ENCODE measurements at places on chromosomes 4 and X. TPM values are rescaled to one million over a fixed set of nuclear protein-coding genes. Genes with fewer than 3 reads are reported as not detected.

GRCh38 chrX:55056820-55057674 is 17.8 kb upstream of the PAGE2B start:
- no peak overlapping the region for H3K27ac ChIP-seq
- no peaks in the 10 kb centered on the region for H3K36me3 ChIP-seq
- no peaks in the 10 kb centered on the region for H3K27me3 ChIP-seq
- H3K4me1 ChIP-seq = no peaks in the 10 kb centered on the region

DNA sequence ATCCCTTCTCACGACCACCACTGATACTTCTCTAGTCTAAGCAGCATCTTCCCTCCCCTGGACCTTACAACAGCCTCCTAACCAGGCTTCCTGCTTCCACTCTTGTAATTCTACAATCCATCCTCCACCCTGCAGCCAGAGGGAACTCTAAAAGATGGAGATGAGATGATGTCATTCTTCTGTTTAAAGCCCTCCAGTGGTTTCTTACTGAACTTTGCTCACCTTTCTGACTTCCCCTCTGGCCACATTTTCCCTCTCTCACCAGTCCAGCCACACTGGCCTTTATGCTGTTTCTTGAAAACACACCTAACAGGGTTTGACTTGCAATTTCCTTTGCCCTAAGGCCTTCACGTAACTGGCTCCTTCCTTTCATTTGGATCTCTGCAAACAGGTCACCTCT is 191.4 kb upstream of the NHS start:
- no peak overlapping the region for H3K4me3 ChIP-seq
- no peak for DNase-seq
- no peaks in the 10 kb centered on the region for H3K4me1 ChIP-seq
- H3K27ac ChIP-seq = no peak overlapping the region
- no peaks in the 10 kb centered on the region for H3K27me3 ChIP-seq

DNA sequence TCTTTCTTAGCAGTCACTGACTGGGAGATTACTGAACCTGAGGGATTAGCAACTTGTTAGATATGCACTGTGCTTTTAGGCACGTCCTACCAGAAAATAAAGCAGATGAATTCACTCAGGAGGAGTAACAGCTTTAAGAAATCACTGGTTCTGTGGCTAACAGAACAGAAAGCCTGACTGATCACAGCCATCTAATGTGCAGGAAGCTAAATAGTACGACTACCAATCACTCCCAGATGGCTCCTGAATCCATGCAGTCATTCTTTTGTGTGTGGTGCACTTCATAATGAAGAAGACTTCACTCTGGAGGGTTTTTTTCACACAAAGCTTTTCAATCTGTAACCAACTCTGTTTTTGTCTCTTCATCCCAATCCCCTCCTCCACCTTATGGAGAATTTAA is 305.3 kb upstream of the INTU start:
- H3K27ac ChIP-seq = no peak overlapping the region
- H3K36me3 ChIP-seq = no peaks in the 10 kb centered on the region
- no peaks in the 10 kb centered on the region for H3K27me3 ChIP-seq
- DNase-seq = no peak
- H3K4me3 ChIP-seq = no peak overlapping the region

GRCh38 chr4:98706200-98706813 is 47.9 kb upstream of the TSPAN5 start:
- no peak overlapping the region for H3K27ac ChIP-seq
- no peaks in the 10 kb centered on the region for H3K4me1 ChIP-seq
- H3K36me3 ChIP-seq = no peaks in the 10 kb centered on the region

GRCh38 chr4:139416073-139416673 is 37.7 kb upstream of the RAB33B start:
- H3K36me3 ChIP-seq = no peaks in the 10 kb centered on the region
- no peak overlapping the region for H3K27ac ChIP-seq
- no peak overlapping the region for H3K4me3 ChIP-seq
- no peaks in the 10 kb centered on the region for H3K27me3 ChIP-seq

DNA sequence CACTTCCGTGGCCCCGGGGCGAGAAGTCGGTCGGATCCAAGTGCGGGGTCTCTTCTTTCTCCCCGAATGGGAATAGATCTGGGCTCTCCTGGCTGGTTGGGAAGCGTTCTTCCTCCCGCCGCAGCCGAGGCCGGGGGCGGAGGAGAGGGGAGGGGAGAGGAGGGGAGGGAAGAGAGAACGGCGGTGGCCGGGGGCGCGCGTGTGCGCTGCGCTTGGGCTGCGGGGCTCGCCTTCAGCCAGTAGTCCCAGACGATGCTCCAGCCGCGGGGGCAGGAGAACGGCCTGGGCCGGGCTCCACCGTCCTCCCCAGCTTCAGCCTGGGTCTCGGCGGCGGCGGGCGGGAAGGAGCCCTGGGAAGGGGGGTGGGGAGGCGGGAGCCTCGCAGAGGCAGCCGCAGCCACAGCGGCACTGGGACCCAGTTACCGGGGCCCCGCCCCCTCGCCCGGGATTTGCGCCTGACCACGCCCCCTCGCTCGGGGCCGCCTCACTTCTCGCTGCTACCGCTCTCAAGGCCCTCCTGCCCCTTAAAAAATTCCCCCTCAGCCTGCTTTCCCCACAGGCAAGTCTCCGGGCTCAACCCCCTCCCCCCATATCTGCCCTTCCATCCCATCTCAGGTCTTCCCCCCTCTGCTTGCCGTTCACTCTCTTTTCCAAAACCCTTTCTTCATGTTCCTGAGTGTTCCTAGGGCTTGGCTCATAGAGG is at the start of gene FGD1:
FGD1 (minus strand) TSS at position 421 of the 703 bp plus-strand sequence. CDS start 802 bp downstream, outside the sequence.
- H3K36me3 ChIP-seq = no peaks in the 10 kb centered on the region
- no peaks in the 10 kb centered on the region for H3K27me3 ChIP-seq

GRCh38 chr4:169009286-169010124 is 550 bp downstream of the CBR4 start:
- peak overlapping the region; percentile 48 for H3K4me3 ChIP-seq
- peaks cover 31% of the 10 kb centered on the region for H3K4me1 ChIP-seq
- peak; percentile 76 for DNase-seq
- H3K27me3 ChIP-seq = no peaks in the 10 kb centered on the region
- H3K36me3 ChIP-seq = peaks cover 2% of the 10 kb centered on the region
- H3K27ac ChIP-seq = peak overlapping the region; percentile 90

DNA sequence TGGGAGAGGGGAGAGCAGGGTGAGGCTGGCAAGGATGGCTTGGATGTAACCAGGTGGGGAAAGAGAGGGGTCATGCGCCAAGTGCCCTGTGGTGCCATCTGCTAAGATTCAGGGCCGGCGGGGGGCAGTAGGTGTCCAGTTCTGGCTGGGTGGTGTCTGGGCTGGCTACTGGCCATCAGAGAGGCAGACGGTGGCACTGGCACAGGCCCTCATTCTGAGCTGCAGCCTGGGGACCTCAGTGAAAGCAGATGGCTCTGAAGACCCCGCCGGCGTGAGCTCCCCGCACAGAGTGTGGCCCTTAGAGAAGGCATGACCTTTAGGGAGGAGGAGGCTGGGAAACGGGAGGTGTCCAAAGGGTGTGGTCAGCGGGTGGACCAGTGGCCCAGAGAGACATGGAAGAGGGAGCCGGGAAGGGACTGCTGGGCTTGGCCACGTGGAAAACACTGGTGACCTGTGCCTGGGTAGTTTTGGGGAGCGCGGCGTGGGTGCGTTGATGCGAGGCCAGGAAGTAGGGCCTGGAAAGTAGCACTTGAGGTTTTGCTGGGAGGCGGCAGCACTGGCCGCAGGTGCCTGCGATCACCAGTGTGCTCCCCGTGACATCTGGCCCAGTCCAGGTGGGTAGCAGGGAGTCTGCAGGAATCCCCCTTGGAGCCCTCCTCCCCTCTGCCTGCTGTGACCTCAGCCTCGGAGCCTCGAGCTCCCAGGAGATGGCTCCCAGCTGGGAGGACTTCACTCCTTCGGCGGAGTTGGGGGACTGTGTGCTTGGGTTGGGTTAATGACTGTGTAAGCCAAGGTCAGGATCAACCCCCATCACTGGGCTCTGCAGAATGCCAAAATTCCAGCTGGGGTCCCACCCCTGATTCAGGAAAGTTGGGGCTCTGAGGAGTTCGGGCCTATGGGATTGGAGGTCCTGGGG is 9.3 kb upstream of the SH3TC1 start:
- H3K36me3 ChIP-seq = no peaks in the 10 kb centered on the region
- H3K4me3 ChIP-seq = no peak overlapping the region
- no peak for DNase-seq
- H3K4me1 ChIP-seq = peaks cover 3% of the 10 kb centered on the region

GRCh38 chrX:29547877-29548276 is 667.5 kb upstream of the MAGEB2 start:
- DNase-seq = no peak
- no peaks in the 10 kb centered on the region for H3K36me3 ChIP-seq
- no peak overlapping the region for H3K27ac ChIP-seq
- H3K4me3 ChIP-seq = no peak overlapping the region
- H3K4me1 ChIP-seq = no peaks in the 10 kb centered on the region
- no peaks in the 10 kb centered on the region for H3K27me3 ChIP-seq

GLRB gene
- 2.5 TPM for total RNA-seq

FAM236C gene
- total RNA-seq = not detected

SHROOM2 gene
- 36.0 TPM for total RNA-seq

ADGRG2 gene
- 1.6 TPM for total RNA-seq

Measured in cardiac muscle cell (in vitro differentiated cells and primary cell).